ENCODE measurements at places on chromosomes 16 and 17. TPM values are rescaled to one million over a fixed set of nuclear protein-coding genes. Genes with fewer than 3 reads are reported as not detected.
A peak's percentile ranks its signal among the peaks of the same experiment; 100 is the strongest.

Gene DNAAF8
- total RNA-seq: 0.14 TPM

DNA sequence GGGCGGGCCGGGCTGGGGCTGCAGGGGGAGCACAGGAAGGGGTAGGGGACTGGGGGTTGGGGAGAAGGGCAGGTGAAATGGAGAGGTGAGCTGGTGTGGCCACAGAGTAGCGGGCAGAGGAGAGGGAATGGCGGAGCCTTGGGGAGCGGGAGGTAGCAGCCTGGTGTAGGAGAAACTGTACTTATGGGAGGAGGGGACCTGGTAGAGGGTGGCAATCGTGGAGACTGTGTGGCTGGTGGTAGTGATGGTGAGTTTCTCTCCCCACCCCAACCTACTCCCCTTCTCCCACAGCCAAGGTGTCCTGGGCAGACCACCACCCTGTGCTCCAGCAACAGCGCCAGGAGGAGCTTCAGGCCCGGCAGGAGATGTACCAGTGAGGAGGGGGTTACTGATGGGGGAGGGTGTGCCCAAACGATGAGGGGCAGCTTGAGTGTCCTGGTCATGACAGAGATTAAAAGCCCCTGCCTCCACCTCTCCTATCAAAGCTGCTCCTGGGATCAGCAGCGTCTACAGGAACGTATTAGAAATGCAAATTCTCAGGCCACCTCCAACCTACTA lies 831 bp downstream of the ALOX15B start:
- H3K4me1 ChIP-seq: no peaks in the 10 kb centered on the region
- H3K4me3 ChIP-seq: peak overlapping the region; percentile 9

- H3K4me1 ChIP-seq: no peaks in the 10 kb centered on the region
- no peak overlapping the region for H3K4me3 ChIP-seq
- H3K27ac ChIP-seq: no peak overlapping the region
- DNase-seq: no peak
Measured at GRCh38 chr16:68985268-68985667, 120.2 kb upstream of the HAS3 start.

Gene HIC1
- total RNA-seq: 16.4 TPM

DNA sequence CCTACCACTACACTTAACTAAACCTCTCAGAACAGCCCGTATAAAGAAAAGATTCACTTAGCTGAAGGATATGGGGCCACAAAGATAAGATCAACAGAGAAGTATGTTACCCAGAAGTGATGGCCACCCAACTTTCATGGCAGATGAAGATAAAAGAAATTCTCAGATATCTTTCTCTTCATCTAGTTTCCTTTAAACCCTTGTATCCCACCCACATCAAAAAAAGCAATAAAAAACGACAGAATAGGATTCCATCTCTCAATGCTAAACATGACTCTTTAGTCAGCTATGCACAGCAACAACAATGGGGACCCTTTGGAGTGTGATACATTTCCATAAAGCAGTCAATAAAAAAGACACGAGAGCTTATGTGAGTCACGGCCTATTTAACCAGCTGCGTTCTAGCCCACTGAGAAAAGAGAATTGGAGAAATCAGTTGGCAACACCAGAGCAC lies 86.6 kb downstream of the SNX11 start:
- no peak overlapping the region for H3K4me3 ChIP-seq
- no peaks in the 10 kb centered on the region for H3K4me1 ChIP-seq
- H3K27ac ChIP-seq: no peak overlapping the region
- no peaks in the 10 kb centered on the region for H3K27me3 ChIP-seq
- DNase-seq: no peak

- no peaks in the 10 kb centered on the region for H3K36me3 ChIP-seq
- H3K27me3 ChIP-seq: no peaks in the 10 kb centered on the region
- no peak overlapping the region for H3K4me3 ChIP-seq
- DNase-seq: peak; percentile 36
Measured at GRCh38 chr16:85981826-85982562, 83.0 kb downstream of the IRF8 start.

DNA sequence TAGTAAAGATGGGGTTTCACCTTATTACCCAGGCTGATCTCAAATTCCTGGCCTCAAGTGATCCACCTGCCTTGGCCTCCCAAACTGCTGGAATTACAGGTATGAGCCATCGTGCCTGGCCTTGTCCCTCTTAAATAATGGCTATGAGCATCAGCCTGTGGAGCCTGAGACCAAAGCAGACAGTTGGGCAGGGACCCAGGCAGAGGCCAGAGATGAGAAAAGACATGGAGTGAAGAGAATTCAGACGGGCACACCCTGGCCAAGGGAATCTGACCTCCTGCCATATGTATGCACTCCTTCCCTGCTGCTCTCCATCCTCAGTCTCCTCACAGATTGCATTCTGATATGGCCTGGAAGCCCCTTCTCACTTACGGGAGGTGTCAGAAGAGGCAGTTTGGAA lies 98.4 kb upstream of the DNAH9 start:
- no peaks in the 10 kb centered on the region for H3K27me3 ChIP-seq
- DNase-seq: no peak
- H3K4me3 ChIP-seq: no peak overlapping the region
- no peaks in the 10 kb centered on the region for H3K36me3 ChIP-seq
- no peaks in the 10 kb centered on the region for H3K4me1 ChIP-seq

Gene CD19
- total RNA-seq: not detected

Gene KIFC3
- 31.0 TPM for total RNA-seq

DNA sequence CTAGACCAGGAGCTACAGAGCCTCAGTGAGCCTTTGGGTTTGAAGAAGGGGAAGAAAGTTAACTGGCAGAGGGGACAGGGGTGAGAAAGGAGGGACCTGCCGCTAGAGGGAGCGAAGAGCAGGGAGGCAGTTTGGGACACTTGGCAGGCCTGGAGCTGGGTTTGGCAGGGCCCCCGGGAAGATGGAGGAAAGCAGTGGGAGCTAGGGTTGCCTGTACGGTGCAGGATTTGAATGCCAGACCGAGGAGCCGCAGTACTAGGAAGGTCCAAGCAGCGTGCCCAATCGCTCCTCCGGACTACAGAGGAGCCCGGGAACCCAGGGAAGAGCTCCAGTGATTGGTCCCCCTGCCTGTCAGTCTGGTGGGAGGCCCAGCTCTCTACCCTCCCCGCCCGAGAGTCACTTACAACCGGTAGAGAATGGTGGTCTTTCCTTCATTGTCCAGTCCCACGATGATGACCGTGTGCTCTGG lies 1.3 kb downstream of the ARL5C start:
- peak overlapping the region; percentile 50 for H3K27ac ChIP-seq
- no peaks in the 10 kb centered on the region for H3K36me3 ChIP-seq
- peak overlapping the region; percentile 35 for H3K4me3 ChIP-seq
- H3K4me1 ChIP-seq: no peaks in the 10 kb centered on the region
- no peaks in the 10 kb centered on the region for H3K27me3 ChIP-seq

- H3K27ac ChIP-seq: no peak overlapping the region
- no peak for DNase-seq
- H3K4me1 ChIP-seq: no peaks in the 10 kb centered on the region
- no peaks in the 10 kb centered on the region for H3K27me3 ChIP-seq
- H3K36me3 ChIP-seq: no peaks in the 10 kb centered on the region
- no peak overlapping the region for H3K4me3 ChIP-seq
Measured at GRCh38 chr16:77393955-77394354, 40.9 kb downstream of the ADAMTS18 start.

Gene SEPTIN12
- not detected for total RNA-seq

GRCh38 chr16:3190949-3191353 lies 2.9 kb downstream of the OR1F1 start:
- no peaks in the 10 kb centered on the region for H3K36me3 ChIP-seq
- H3K27ac ChIP-seq: no peak overlapping the region
- peaks cover 85% of the 10 kb centered on the region for H3K27me3 ChIP-seq
- H3K4me3 ChIP-seq: no peak overlapping the region
- DNase-seq: no peak
- no peaks in the 10 kb centered on the region for H3K4me1 ChIP-seq

DNA sequence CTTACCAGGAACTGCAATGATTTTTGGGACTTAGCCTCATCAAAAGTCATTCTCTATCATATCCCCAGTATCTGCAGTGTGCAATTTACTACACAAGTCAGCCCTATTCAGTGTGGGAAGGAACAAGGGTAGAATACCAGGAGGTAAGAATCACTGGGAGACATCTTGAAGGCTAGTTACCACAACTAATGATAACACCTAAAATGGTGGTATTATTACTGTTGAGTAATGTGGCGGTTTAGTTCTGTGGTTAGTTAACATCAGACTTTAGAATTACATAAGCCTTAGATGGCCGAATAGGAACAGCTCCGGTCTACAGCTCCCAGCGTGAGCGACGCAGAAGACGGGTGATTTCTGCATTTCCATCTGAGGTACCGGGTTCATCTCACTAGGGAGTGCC lies 567.9 kb upstream of the CDH11 start:
- no peak overlapping the region for H3K4me3 ChIP-seq
- H3K36me3 ChIP-seq: no peaks in the 10 kb centered on the region
- no peak overlapping the region for H3K27ac ChIP-seq
- no peak for DNase-seq
- H3K4me1 ChIP-seq: no peaks in the 10 kb centered on the region

DNA sequence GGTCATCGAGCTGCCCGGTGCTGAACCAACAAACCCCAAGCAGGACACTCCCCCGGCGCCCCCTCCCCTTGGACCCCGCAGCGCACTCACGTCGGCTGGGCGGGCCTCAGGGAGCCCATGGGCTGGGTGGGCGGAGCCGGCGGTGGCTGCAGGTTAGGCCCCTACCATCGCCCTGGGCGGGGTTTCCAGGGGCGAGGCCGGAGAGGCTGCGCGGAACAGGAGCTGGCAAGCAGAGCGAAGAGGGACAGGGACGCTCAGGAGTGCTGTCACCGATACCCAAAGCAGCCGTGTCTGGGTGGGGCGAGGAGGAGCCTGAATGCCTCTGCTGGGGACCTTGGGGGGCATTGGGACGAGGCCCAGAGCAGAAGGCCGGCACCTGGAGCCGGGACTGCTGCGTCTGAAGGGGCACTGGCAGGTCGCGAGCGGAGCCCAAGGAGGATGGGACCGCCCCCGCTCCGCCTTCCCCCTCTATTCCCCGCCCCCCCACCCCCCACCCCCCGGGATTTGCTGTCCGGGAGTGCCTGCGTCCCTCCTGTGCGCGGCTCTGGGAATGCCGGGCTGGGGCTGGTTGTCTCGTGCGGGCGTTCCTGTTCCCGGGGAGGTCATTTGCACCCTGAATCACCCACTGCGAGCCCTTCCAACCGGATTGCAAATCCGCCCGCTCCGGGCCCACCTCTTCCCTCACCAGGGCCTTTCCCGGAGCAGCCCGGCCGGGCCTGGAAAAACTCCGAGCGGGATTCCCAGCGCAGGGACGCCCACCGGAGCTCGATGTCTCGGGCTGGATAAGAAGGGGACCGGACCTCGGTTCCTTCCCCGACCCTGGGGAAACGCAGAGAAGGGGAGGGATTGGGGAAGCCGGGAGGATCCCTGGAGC lies 902 bp downstream of the ARHGAP27 start:
- peak overlapping the region; percentile 43 for H3K4me3 ChIP-seq
- H3K27me3 ChIP-seq: peaks cover 67% of the 10 kb centered on the region
- H3K4me1 ChIP-seq: peaks cover 57% of the 10 kb centered on the region
- H3K36me3 ChIP-seq: peaks cover 9% of the 10 kb centered on the region
- no peak for DNase-seq

DNA sequence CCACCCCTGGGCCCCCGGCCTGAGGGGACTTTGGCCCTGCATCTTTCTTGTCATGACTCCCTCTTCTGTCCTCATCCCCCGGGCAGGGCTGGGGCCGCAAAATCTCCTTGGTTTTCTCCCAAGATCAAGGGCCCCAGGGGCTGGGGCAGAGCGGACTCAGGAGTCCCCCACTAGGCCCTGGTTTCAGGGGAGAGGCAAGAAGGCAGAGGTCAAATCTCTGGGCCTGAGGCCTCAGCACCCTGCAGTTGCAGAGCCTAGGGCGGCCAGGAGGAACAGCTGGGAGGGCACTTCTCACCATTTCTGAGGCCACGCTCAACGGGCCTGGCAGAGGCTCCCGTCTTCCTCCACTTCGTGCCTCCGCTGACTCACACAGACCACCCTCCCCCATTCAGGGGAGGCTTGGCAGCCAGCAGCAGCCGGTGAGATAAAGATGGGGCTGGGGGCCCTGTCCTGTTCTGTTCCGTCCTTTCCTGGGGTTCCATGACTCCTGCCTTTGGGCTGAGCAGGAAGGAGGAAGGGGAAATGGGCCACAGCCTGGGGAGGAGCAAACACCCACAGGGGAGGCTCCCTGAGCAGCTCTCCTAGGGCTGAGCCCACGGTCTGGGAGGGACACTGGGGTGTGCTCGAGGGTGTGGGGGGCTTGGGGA lies 12.4 kb downstream of the ZSCAN10 start:
- no peaks in the 10 kb centered on the region for H3K36me3 ChIP-seq
- H3K27ac ChIP-seq: peak overlapping the region; percentile 44

DNA sequence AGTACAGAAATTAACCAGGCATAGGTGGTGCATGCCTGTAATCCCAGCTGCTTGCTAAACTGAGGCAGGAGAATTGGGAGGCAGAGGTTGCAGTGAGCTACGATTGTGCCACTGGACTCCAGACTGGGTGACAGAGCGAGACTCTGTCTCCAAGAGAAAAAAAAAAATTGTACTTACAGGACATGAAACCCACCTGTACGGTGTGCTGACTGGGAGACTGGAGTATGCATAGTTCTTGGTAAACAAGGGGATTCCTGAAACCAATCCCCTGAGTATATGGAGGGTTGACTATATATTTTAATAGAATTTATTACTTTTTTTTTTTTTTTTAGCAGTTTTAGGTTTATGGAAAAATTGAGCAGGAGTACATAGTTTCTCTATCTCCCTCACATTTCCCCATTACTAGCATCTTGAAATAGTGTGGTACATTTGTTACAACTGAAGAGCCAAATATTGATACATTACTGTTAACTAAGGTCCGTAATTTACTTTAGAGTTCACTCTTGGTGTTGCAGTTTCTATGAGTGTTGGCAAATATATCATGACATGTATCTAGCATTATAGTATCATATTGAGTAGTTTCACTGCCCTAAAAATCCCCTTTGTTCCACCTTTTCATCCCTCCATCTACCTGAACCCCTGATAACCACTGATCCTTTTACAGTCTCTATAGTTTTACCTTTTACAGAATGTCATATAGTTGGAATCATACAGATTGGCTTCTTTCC lies 19.3 kb downstream of the TENT4B start:
- no peak overlapping the region for H3K4me3 ChIP-seq
- no peaks in the 10 kb centered on the region for H3K36me3 ChIP-seq
- peaks cover 57% of the 10 kb centered on the region for H3K4me1 ChIP-seq
- H3K27ac ChIP-seq: peak overlapping the region; percentile 26
- no peak for DNase-seq
- no peaks in the 10 kb centered on the region for H3K27me3 ChIP-seq

Gene SP6
- total RNA-seq: not detected

DNA sequence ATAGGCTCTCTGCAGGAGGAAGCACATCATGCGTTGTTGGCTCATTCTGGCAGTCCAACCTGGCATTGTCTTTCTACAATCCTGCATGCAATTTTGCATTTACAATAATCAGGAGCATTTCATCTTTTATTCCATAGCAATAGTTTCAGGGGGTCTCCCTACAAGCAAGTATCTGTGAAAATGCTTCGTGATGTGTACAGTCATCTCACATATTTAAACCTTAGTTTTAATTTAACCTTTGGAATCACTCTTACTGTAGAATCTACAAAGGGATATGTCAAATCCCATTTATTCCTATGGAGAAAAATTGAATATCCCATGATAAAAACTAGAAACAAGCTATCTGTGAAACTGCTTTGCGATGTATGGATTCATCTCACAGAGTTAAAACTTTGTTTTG lies 112.0 kb upstream of the WSB1 start:
- no peaks in the 10 kb centered on the region for H3K36me3 ChIP-seq
- H3K4me3 ChIP-seq: no peak overlapping the region
- no peaks in the 10 kb centered on the region for H3K4me1 ChIP-seq
- DNase-seq: no peak
- no peaks in the 10 kb centered on the region for H3K27me3 ChIP-seq

Gene CCL17
- not detected for total RNA-seq

- peaks cover 40% of the 10 kb centered on the region for H3K4me1 ChIP-seq
- peak overlapping the region; percentile 97 for H3K27ac ChIP-seq
- no peaks in the 10 kb centered on the region for H3K27me3 ChIP-seq
- peak; percentile 69 for DNase-seq
- H3K4me3 ChIP-seq: peak overlapping the region; percentile 99
Measured at GRCh38 chr17:28643983-28644786, 773 bp downstream of the BLTP2 start.
